ENCODE measurements at places on chromosomes 12 and 14. TPM values are rescaled to one million over a fixed set of nuclear protein-coding genes. Genes with fewer than 3 reads are reported as not detected.

The JPH4 gene
- 0.52 TPM for total RNA-seq

GRCh38 chr12:123973552-123974341, 732 bp downstream of the ZNF664 start:
- peak overlapping the region; percentile 84 for H3K4me3 ChIP-seq
- peaks cover 18% of the 10 kb centered on the region for H3K4me1 ChIP-seq
- peak overlapping the region; percentile 73 for H3K27ac ChIP-seq
- no peaks in the 10 kb centered on the region for H3K36me3 ChIP-seq
- DNase-seq = peak; percentile 58
- no peaks in the 10 kb centered on the region for H3K27me3 ChIP-seq

GRCh38 chr14:85895603-85896002, 365.7 kb downstream of the FLRT2 start:
- no peak overlapping the region for H3K4me3 ChIP-seq
- H3K27ac ChIP-seq = no peak overlapping the region
- H3K27me3 ChIP-seq = no peaks in the 10 kb centered on the region
- DNase-seq = no peak
- H3K4me1 ChIP-seq = peaks cover 6% of the 10 kb centered on the region
- no peaks in the 10 kb centered on the region for H3K36me3 ChIP-seq

DNA sequence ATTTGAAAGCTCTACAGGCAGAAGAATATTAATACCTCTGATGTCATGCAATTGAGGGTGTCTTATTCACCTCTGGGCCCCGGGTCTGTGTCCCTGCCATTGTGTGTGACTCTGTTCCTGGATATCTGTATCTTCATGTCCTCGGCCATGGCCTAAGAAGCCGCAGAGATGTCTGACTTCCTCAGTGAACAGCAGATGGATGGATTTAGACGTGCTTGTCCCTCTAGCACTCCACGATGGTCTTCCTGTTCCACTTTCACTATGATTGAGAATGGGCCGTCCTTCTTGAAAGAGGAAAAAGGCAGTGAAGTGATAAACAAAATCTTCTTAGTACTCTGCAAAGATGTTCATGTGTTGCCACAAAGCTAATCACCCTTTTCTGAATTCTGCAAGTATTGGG, 217.4 kb downstream of the SLC41A2 start:
- DNase-seq = no peak
- H3K27me3 ChIP-seq = no peaks in the 10 kb centered on the region
- no peak overlapping the region for H3K4me3 ChIP-seq
- no peaks in the 10 kb centered on the region for H3K4me1 ChIP-seq
- no peaks in the 10 kb centered on the region for H3K36me3 ChIP-seq

DNA sequence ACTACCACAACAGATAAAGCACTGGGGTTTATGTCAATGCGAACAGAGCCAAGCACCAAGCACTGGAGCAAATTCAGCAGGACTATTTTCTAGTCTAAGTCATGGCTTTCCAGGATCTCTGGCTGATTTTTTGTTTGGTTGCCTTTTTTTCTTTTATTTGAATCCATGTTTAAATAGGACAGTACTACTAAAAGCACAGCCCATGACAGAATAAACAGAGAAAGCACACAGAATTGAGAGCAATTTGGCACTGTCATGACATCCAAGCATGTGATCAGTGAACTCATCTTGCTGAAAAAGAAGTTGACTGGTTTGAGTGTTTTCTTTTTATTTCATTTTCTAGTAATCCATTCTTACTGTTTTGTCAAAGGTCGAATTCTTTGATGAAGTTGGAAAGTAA, 23.1 kb upstream of the RERG start:
- H3K27ac ChIP-seq = no peak overlapping the region
- no peaks in the 10 kb centered on the region for H3K36me3 ChIP-seq
- DNase-seq = no peak

DNA sequence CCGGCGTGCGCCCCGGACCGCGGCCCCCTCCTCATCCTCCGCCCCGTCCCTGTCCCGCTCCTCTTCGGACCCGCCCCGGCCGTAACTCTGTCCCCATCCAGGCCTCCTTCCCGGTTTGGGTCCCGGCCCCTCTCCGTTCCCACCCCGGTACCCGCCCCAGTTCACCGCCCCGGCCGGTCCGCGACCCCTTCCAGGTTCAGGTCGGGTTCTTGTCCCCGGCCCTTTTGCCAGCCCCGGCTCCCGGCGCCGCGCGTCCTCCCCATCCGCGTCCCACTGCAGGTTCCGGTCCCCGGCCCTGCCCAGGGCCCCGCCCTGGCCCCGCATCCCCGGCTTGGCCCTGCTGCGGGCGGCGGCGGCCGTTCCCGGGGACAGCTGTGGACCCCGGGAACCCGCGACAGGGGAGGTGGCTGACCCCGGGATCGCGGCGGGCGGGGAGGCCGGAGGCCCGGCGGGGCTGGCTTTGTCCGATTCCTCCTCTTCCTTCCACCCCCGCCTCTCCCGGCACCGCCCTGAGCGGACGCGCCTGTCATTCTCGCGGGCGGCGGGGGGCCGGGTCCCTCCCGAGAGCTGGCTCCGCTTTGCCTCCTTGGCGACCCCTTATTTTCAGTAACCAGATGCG, 601 bp downstream of the KLC1 start:
- peak overlapping the region; percentile 98 for H3K4me3 ChIP-seq
- DNase-seq = peak; percentile 34
- no peaks in the 10 kb centered on the region for H3K27me3 ChIP-seq
- H3K36me3 ChIP-seq = no peaks in the 10 kb centered on the region

DNA sequence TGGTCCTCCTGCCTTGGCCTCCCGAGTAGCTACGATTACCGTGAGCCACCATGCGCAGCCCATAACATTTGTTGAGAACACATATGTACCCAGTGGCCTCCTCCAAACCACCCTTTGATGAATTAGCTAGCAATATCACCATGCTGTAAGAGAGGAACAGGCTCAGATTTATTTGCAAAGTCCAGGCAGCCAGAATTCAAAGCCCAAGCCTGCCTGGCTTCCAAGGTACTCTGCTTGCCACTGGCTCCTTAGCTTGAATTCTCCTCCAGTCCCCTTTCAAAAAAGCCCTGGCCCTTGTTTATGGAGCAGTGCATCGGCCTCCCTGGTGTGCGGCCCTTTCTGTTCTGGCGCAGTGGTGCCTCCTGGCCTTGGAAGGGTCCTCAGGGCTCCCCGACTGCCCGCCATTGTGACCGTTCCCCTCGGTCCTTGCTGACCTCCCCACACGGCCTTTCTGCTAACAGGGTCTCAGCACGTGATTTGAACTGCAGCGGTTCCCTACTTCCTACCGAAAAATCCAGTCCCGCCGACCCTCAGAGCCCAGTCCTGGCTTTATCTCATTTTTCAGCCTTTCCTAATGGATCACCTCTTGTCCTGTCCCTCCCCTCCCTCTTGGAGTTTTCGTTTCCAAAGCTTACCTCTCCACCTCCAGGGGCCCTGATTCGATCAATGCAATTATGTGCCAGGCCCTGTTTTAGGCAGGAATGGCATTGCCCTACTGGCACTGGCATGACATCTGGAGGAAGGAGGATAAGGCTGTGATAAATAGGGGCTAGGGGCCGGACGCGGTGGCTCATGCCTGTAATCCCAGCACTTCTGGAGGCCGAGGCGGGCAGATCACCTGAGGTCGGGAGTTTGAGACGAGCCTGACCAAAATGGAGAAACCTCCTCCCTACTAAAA, 22.0 kb downstream of the SLC25A29 start:
- peak overlapping the region; percentile 87 for H3K27ac ChIP-seq
- no peak overlapping the region for H3K4me3 ChIP-seq
- no peaks in the 10 kb centered on the region for H3K36me3 ChIP-seq
- H3K4me1 ChIP-seq = peaks cover 19% of the 10 kb centered on the region

DNA sequence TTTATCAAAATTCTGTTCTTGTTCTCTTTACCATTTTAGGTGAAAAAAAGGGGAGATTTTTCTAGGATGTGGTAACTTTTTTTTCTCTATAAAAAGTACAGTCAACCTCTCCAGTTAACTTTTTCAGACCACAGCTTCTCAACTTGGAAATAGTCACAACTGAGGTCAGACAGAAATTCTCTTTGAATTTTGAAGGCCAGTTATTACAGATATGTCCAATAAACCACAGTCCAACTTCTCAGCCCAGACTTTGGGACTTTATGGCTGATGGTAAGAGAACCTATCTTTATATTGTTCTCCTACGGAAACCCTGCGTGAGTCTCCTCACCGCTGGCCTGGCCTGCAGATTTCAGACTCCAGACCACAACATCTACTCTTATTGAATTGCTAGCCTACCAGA, 176.7 kb downstream of the DACT1 start:
- no peaks in the 10 kb centered on the region for H3K27me3 ChIP-seq
- H3K4me1 ChIP-seq = peaks cover 6% of the 10 kb centered on the region
- no peaks in the 10 kb centered on the region for H3K36me3 ChIP-seq
- no peak for DNase-seq
- H3K4me3 ChIP-seq = no peak overlapping the region

DNA sequence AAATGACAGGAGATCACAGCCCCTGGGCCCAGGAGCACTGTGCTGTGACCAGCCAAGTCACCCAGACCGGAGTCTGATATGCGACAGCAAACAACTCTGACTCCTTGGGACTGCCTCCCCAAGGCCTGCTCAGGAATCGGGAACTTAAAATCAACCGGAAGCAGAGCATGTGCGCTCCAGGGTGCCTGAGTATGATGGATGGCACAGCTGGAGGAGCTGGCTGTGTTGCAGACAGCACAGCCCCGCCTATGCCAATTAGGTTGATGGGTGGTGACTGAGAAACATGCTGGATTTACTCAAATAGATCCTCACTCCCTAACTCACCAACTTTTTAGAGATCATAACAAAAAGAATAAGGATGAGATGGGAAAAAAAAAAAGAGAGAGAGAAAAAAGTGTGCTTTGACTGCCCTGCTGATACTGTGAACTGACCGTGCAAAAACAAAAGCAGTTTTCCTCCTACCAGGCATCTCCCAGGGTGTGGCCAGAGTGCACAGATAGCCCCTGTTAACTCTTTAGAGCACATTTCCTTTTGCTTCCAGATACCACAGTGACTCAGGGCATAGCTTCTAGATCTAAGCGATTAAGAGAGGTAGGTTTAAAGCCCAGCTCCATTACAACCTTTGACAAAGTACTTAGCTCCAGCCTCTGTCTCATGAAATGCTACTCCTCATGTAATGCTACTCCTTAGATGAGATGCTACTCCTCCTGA, 27.4 kb upstream of the STON2 start:
- H3K4me1 ChIP-seq = no peaks in the 10 kb centered on the region
- DNase-seq = peak; percentile 24
- H3K36me3 ChIP-seq = no peaks in the 10 kb centered on the region
- no peaks in the 10 kb centered on the region for H3K27me3 ChIP-seq

DNA sequence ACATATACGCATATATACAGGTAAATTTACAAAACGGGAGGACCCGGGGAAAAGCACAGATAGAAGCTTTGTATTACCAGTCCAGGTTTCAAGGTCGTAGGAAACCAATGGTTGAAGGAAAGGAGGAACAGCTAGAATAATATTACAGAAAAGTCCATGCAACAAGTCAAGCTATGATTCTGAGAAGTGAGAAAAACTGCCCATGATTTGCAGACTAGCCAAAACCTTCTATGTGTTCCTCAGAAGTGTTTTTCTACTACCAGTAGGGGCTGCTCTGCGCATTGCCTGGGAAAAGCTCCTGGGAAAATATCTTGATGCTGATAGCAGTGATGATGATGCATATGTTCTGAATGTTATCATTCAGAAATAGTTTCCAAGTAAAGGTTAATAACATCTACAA, 2.2 kb downstream of the PDZRN4 start:
- DNase-seq = no peak
- H3K36me3 ChIP-seq = no peaks in the 10 kb centered on the region
- H3K4me3 ChIP-seq = no peak overlapping the region

GRCh38 chr14:71354801-71355200, 447.5 kb downstream of the PCNX1 start:
- H3K4me1 ChIP-seq = peaks cover 7% of the 10 kb centered on the region
- no peaks in the 10 kb centered on the region for H3K36me3 ChIP-seq
- no peaks in the 10 kb centered on the region for H3K27me3 ChIP-seq
- H3K4me3 ChIP-seq = no peak overlapping the region
- H3K27ac ChIP-seq = no peak overlapping the region

DNA sequence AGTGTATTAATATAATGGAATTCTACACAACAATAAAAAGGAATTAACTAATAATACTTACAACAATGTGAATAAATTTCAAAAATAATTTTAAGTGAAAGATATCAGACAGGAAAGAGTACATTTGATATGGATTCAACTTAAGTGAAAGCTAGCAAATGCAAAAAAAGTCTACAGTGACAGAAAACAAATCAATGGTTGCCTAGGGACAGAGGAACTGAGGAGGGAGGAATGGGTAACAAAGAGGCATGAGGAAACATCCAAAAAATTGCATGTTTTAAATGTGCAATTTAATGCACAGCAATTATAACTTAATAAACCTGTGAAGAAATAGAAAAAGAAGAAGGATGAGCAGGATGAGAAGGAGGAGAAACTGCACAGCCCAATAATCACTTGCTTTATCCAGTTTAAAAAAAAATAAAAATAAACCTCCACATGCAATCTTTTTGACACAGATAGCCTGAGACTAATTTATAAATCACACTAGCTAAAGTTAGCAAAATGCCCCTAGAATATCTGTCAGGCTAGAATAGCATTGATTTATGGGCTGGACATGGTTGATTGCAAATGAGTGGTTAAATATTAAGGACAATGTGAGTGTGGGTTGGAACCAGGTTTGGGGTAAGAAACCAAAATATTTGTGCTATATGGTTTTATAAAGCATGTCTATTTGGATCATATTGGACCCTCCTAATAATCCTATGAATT, 1089.1 kb downstream of the TRHDE start:
- no peak overlapping the region for H3K4me3 ChIP-seq
- H3K36me3 ChIP-seq = no peaks in the 10 kb centered on the region
- DNase-seq = no peak
- no peaks in the 10 kb centered on the region for H3K27me3 ChIP-seq

- no peak for DNase-seq
- no peak overlapping the region for H3K27ac ChIP-seq
- H3K4me3 ChIP-seq = no peak overlapping the region
- no peaks in the 10 kb centered on the region for H3K27me3 ChIP-seq
- H3K4me1 ChIP-seq = no peaks in the 10 kb centered on the region
These were observed 123.8 kb downstream of the TMEM132D start for GRCh38 chr12:129779989-129780388.

Measured in body of pancreas (tissue), 4 donors.